ENCODE measurements at places on chromosomes 1 and 21.
A peak's percentile ranks its signal among the peaks of the same experiment; 100 is the strongest.

- no peak for DNase-seq
Measured at GRCh38 chr1:202069662-202070061, 53.1 kb upstream of the GPR37L1 start.

DNA sequence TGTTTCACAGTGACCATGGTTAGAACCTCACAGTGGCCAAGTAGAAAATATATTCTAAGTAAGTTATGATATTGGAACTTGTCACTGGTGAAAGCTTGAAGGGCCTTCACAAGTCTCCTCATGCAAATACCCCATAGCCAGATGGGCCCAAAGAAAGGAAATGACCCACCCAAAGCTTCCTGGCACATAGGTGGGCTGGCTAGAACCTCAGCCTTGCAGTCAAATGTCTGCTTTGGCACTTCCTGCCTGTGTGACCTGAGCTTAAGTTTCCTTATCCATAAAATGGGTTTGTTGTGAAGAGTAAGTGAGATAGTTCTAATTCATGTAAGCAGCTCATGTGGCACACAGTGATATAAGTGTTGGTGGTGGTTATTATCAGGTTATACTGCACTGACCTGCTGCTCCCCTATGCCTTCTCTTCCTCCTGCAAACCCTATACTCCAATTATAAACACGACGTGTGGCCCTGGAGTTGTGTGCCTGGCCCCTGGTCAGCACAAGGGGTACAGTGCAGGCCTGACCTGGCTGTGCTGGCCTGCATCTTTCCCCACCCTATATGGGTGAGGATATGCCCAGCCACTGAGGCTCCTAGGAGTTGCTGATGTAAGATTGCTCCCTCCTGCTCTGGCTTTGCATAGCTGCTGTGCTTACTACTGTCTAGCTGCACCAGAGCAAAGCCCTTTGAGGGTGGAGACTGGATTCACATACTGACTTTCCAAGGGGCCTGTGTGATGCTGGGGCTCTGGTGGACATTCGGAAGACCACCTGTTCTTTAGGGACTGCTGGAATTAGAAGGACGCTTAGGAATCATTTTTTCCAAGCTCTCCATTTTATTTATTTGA, 4.7 kb upstream of the SLFNL1 start:
- no peak for DNase-seq

DNA sequence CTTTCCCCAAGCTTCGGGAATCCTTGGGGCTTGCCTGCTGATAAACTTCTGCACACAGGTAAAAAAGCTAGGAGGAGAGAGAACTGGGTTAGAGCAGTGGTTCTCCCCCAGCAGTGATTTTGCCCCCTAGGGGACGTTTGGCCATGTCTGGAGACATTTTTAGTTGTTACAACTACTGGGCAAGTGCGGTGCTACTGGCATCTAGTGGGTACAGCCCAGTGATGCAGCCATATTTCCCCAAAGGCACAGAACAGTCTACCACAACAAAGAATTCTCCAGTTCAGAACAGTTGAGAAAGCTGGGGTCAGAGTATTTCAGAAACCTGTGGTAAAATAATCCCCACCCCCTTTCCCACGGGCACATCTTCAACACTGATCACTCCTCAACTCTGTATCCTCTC, 41.3 kb downstream of the LRRC71 start:
- DNase-seq, result no peak

DNA sequence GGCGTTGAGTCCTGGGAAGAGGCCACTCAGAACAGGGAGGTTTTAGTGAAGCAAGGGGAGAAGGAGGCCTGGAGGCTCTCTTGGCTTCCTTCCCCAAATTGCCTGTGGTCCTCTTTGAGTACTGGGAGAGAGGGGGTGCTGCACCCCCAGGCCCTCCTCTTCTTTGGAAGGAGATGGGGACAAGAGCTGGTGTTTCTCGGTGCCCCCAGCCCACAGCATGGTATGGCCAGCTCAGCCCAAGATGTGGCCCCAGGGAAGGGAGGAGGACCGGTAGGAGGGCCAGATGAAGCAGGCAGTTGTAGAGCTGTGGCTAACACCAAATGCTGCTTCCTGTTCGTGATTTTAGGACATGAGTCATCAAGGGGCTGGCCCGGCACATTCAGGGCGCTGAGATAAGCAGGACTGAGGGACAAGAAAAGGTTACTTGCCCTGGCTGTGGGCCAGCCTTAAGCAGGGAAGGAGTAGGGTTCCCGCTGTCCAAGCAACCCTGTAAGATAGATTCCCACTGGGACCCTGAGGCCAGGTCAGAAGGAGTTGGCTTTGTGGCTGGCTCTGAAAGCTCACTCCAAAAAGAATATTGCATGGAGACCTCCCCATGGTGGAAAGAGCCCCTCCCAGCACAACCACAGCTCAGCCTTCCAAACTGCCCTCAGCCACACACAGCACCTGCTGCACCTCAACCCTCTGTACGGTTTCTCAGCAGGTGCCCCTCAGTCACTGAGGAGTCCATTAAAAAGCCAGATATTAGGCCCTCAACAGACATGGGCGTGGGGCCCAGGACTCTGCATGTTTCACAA, 4.9 kb upstream of the TNFRSF1B start:
- DNase-seq, result peak; percentile 95
